Omental fat pad (tissue), 4 donors: ENCODE measurements at places on chromosomes 4 and X. TPM values are rescaled to one million over a fixed set of nuclear protein-coding genes. Genes with fewer than 3 reads are reported as not detected.

DNA sequence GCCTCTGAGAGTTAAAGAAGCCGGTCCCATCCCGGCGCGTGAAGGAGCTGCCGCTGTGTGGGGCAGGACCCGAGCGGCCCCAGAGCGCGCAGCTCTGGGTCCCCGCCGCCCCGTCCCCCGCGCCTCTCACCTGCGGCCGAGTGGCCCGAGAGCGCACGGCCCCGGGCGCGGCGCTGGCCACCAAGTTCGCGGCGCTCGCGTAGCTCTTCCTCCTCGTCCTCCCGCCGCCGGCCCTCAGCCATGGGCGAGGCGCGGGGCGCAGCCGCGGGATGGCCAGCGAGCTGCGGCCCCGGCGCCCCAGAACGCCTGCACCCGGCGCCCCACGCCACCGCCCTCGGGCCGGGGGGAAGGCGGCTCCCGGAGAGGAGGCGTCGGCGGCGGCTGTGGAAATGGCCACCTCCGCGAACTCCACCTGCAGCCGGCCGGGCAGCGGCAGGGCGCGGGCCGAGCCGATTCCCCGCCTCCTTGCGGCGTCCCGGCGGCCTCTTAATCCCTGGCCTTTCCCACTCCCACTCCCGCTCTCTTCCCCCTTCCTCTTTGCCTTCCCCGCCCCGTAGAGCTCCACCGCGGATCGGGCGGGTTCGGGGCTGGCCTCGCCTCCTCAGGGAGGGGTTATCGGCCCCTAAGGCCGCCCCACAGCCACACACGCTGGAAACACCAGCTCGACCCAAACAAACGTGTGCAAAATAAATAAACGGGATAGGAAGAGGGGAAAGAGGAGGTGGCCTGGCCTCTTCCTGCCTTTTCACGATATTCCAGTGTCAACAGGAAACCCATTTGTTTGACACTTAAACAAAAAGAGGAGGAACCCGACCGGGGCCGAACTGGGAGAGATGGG is at the start of gene SH3D19:
SH3D19 (minus strand) TSS at position 495 of the 838 bp plus-strand sequence; CDS start at position 242, 253 bp downstream.
- no peak for DNase-seq

- DNase-seq: no peak
Measured at GRCh38 chr4:147901388-147901787, 169.5 kb downstream of the ARHGAP10 start.

HTRA3 gene
- total RNA-seq: 22.8 TPM

P2RY4 gene
- not detected for total RNA-seq

- DNase-seq: no peak
Measured at GRCh38 chrX:38917954-38918353, 116.7 kb downstream of the MID1IP1 start.

DNA sequence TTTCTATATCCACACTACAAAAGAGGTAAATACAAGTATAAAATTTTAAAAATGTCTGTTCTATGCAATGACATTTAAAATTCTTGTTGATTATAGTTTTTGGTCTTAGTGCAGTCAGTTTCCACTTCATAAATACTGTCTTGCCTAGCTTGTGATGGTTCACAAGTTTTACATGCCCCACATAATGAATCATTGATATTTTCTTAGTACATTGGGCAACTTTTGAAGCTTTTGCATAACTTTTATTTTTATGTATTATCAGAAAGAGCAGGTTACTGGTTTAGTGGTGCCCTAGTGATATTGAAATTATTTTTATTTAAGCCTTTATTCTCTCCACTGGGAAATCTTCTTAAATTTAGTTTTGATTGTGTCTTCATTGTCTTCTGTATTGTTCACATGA is 388.0 kb downstream of the CCSER1 start:
- DNase-seq: no peak

- no peak for DNase-seq
Measured at GRCh38 chr4:15413010-15413622, 14.7 kb upstream of the C1QTNF7 start.

- no peak for DNase-seq
Measured at GRCh38 chr4:11805842-11806241, 377.1 kb upstream of the HS3ST1 start.
